ENCODE measurements at places on chromosomes 16 and 17.

GRCh38 chr16:2420035-2420434 is 9.2 kb upstream of the CCNF start:
- no peak for DNase-seq

DNA sequence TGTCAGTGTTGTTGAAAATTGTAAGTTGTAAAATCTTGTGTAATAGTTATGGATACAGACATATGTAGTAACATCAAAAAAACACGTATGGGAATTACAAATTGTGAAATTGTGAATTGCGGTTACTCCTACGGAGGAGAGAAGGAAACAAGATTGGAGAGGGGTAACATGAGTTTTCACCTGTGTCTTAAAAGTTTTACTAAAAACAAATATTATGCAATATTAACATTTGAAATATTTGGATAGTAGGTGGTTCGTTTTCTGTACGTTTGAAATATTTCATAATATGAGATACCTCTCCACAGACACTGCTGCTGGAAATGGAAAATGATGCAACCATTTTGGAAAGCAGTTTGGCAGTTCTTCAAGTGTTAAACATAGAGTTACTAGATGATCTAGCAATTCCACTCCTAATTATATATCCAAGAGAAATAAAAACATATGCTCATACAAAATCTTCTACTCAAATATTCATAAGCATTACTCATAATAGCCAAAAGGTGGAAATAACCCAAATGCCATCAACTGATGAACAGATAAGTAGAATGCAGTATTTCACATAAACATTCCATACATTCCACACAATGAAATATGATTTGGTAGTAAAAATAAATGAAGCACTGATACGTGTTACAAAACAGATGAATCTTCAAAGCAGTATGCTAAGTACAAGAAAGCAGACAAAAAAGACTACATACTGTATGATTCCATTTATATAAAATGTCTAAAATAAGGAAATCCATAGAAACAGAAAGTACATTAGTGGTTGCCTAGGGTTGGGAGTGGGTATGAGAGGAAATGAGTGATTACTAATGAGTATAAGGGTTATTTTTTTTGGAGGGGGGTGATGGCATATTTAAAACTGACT is 40.7 kb upstream of the ABCA10 start:
- DNase-seq, result no peak

GRCh38 chr16:9594047-9594446 is 502.6 kb downstream of the HAPSTR1 start:
- no peak for DNase-seq

- no peak for DNase-seq
Measured at GRCh38 chr16:76226011-76226410, 51.2 kb upstream of the CNTNAP4 start.

- DNase-seq, result no peak
Measured at GRCh38 chr17:28897769-28898526, 415 bp upstream of the FLOT2 start.

- no peak for DNase-seq
Measured at GRCh38 chr17:12035673-12036072, 15.0 kb downstream of the MAP2K4 start.

Measured in stimulated activated CD4-positive, alpha-beta T cell treated with anti-CD3 and anti-CD28 coated beads, Interleukin-4, amount 100 ng/mL, for 1 hour (primary cell).